ENCODE measurements at places on chromosomes 7 and 10.

DNA sequence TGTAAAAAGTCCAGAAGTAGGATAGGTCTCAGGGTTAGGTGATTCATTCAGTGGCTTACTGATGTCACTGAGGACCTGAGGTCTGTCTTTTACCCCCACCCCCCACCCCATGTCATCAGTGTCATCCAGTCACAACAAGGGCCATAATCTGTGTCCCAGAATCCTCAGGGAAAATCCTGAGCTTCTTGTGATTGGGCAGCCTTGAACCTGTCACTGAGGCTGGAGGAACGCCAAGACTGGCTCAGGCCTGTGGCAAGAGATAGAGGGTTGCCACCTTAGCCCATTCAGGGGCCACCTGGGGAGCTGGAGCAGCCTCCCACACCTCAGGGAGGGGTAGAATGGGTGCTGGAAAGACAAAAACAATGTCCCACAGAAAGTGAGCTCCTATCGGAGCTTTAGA, 29.7 kb downstream of the NUB1 start:
- DNase-seq, result no peak

GRCh38 chr10:97926055-97926454, 76.4 kb downstream of the GOLGA7B start:
- DNase-seq, result no peak

DNA sequence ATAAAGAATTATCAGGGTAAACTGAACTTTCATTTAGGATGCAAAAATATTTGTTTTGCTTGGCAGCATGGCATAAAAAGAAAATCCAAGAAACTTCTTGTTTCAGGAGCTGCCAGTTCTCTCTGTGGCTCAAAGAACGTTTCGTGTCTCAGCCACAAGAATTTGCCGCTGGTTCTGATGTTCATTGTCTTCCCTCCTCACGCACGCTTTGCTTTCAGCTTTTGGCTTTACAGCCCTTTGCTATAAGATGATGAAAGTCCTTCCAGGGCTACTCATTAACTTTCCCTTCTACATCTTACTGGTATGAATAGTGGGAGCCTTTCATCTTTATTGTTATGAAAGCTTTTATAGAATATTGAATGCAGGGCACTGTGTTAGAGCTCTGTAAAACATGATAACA, 124.7 kb downstream of the BICC1 start:
- DNase-seq, result no peak

DNA sequence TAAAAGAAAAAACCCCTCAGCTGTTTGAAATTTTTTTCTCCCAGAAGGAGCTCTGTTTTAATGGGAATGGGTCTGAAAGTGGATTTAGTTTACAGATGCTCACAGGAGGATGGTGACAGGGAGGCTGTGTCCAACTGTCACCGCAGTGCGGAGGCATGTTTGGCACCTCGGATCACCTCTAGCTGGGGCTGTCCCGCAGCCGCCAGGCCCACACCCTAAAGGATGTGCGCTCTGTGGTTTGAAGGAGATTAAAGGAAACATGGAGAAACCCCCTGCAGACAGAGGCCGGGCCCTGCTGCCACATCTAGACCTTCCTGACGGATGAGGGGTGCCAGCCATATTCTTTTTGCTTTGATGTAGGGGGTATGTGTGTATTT, 160.6 kb downstream of the DNAJB6 start:
- DNase-seq, result no peak

- DNase-seq, result no peak
Measured at GRCh38 chr10:117663750-117664149, 121.2 kb downstream of the EMX2 start.

DNA sequence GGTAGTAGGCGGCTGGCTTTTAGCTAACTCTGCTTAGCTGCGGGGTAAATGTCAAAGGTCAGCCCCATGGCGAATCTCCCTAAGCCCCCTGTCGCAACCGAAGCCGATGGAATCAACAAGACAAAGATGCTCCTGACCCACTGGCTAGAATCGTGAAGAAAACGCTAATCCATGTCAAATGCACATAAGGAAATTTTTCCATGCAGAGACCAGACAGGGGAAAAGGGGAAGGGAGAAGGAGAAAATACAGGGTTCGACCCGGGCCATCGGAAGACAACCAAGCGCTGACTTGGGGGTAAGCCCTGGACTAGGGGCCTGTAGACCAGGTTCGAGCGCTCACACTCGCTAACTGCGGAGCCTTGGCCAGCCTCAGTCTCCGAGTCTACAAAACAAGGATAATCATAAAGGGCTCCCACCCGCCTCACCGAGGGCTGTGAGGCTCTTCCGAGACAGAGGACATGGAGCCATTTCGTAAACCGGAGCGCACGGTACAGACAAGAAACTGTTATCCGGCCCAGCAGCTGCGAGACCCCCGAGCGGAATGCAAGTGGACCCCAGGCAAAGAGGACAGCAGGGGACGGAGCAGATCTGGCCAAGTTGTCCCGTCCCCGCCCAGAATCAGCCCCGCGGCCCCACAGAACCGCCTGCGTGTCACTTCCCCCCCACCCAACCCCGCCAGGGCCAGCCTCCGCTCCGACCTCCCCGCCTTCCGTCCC, 507 bp downstream of the SAR1A start:
- peak; percentile 65 for DNase-seq

DNA sequence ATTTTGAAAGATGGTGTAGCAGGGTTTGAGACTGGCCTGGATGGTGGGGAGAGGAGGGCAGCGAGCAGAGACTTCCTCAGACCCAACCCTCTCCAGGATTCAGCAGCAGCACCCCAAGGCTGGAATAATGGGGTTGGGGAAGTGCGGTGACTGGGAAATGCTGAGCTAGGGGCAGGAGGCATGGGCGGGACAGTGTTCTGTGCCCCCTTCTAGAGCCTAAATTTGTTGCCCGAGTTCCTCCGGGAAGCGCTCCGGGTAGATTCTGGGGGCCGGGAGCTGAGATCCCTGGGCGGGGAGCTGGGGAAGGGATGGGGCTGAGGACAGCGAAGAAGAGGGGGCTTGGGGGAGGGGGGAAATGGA, at the start of gene CHAT:
Gene CHAT (plus strand): TSS at position 156 of the 360 bp plus-strand sequence. CDS start 153 bp downstream, at position 309.
- no peak for DNase-seq

DNA sequence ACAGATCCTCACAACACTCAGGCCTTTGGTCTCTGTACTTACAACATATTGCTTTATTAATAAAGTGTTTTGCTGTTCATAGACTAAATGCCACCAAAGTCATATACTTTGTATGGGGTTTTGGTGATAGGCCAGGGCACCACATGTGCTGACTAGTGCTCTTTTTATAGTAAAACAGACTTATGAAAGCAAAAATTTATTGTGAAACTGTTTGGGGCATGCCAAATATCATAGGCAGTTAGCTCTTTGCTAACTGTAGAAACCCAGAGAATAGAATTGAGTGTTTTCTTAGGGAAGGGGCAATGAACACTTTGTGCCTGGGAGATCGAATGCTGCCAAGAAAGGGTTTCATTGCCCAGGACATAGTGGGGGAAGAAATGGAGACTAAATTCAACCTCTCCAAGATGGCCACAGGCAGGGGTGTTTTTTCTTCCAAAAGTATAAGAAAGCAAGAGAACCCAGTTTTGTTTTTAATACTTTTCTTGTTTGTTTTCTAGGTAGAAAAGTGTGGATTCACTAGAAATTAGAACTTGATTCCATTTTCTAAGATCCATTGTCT, 142.7 kb downstream of the TRIL start:
- no peak for DNase-seq

GRCh38 chr10:128529225-128529624, 403.0 kb upstream of the MKI67 start:
- DNase-seq, result no peak

DNA sequence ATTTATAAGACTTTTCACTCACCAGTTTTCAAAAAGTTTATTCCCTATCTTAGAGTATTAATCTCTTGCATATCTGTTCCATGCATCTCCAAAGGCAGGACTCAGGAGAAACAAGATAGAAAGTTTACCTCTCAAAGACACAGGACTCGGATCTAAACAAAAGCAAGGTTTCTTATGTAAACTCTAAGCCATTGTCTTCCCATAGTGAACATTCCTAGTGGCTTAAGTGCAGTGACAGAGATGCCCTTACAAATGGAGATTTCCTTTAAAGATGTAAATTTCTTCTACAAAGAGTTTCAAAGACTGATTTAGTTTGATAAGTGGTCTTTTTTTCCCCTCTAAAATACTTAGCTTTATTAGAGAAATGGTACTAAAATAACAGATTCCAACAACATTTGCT, 209.8 kb downstream of the ACTR3B start:
- no peak for DNase-seq

GRCh38 chr7:68893411-68893810, 704.9 kb upstream of the AUTS2 start:
- no peak for DNase-seq

DNA sequence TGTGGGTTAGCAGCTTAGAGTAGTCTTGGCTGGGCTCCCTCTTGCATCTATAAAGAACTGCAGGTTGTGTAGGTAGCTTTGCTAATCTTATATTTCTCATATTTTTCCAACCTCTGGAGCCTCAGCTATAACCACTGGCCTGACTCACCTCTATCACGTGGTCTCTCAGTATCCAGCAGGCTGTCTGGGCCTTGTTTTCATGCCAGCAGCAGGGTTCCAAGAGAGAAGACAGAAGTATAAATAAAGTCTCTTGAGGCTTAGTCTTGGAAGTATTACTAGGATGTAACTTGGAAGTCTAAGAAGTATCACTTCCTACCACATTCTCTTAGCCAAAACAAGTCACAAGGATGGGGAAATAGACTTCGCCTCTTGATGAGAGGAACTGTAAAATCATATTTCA, 73.3 kb downstream of the WIPF3 start:
- DNase-seq, result no peak

GRCh38 chr7:159192725-159193453, 48.2 kb upstream of the VIPR2 start:
- no peak for DNase-seq

GRCh38 chr10:84095811-84096497, 43.4 kb upstream of the GHITM start:
- no peak for DNase-seq

GRCh38 chr7:127955051-127955531, 76.1 kb downstream of the LRRC4 start:
- DNase-seq, result no peak

DNA sequence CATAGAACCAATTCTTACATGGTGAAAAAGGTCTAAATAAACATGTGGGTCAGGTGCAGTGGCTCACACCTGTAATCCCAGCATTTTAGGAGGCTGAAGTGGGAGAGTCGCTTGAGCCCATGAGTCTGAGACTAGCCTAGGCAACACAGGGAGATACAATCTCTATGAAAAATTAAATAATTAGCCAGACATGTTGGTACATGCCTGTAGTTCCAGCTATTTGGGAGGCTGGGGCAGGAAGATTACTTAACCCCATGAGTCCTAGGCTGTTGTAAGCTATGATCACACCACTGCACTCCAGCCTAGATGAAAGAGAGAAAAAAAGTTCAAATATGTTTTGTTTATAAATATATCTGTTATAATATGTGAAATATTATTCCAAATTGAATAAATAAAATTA, 643.6 kb downstream of the IPMK start:
- DNase-seq, result no peak

GRCh38 chr10:28677888-28678686, 766 bp downstream of the BAMBI start:
- peak; percentile 83 for DNase-seq

All from right kidney (tissue), 9 donors.